ENCODE measurements at places on chromosomes 7 and 10.

GRCh38 chr7:70726951-70727378 lies 405.0 kb upstream of the GALNT17 start:
- DNase-seq, result no peak

DNA sequence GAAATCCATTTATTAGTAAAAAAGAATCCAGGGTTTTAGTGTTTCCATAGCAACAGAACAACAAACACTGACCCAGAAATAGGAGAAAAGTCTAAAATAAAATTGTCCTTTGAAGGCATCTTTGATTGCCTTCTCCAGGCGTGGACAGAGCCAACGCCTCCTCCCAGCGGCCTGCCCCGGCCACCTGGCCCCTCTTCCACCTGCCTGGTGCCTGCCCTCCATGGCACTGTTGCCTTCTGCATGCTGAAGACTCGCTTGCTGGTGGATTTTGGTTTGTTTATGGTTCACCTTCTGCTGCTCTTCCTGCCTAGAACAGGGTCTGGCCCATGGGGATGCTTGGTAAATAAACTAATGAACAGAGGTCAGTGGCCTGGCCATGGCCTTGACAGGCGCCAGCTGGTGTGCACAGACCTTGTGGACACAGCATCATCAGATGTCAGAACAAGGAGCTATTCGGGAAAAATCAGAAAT lies 107.4 kb downstream of the DYNC2I1 start:
- DNase-seq, result no peak

DNA sequence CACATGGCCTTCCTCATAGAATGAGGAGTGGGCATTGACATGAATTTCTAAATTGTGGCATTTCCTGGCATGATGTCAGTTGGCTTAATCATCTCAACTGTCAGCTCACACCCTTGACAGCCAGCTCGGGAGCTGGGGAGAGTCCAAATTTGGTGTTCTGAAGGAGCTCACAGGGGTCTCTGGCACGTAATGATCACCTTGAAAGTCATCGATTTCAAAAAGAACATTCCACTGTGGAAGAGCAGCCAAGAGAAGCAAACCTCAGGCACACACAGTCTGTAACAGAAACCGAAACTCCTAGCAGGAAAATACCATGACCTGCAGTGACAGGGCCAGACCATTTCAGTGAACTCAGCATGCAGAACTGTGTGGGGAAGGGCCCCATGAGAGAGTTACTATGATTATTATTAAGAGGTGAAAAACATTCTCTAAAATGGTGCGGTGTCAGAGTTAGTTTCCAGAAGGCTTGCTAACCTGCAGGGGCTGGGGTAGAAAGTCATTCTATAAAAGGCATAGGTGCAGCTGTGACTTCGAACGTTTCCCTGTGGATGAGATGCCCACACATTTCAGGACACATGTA lies 26.4 kb upstream of the KLF6 start:
- peak; percentile 53 for DNase-seq

- DNase-seq, result no peak
Measured at GRCh38 chr10:11169976-11170375, 152.3 kb downstream of the CELF2 start.

DNA sequence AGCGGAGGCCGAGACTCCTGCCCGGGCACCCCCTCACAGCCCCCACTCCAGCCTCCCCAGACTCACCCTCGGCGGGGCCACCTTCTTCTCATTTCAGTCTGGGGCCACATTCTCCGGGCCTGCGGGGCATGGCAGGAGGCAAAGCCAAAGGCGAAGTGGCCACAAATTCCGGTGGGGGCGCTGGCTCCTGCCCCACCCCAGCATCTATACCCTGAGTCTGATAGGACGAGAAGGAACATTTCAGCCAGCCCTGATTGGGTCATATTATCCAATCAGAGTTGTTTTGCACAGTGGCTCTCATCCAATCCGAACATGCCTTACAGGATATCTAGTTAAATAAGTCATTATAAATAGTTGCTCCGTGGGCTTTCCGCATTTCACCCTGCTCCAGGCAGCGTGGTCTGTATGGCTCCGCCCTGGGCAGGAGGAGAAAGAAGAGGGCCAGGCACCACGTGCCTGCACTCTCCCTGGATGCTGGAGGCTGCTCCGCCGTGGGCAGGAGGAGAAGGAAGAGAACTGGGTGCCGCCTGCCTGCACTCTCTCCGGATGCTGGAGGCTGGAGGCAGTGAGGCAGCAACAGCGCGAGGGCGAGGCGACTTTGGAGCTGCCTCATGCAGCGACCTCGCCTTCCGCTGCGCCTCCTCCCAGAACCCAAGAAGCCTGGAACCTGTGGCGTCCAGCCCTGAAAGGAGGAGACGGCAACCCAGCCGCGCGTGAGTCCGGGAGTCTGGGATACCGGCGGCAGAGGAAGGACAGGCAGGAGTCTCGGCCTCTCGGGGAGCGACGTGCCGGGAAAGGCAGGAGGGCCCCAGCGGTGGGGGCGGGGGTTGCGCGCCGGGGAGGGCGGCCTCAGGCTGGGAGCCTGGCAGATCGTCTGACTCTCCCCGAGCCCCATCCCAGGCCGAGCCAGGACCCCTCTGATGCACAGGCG lies 162.9 kb downstream of the ZNF33B start:
- peak; percentile 55 for DNase-seq

DNA sequence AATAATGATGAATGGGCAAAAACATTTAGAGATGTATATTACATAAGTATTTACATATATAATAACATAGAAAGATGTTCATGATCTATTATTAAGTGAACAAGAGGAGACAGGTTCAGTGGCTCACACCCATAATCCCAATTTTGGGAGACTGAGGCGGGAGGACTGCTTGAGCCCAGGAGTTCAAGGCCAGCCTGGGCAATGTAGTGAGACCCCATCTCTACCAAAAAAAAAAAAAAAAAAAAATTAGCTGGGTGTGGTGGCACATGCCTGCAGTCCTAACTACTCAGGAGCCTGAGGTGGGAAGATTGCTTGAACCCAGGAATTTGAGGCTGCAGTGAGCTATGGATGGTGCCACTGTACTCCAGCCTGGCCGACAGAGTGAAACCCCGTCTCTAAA lies 12.4 kb downstream of the ARL3 start:
- DNase-seq, result no peak

- DNase-seq, result no peak
Measured at GRCh38 chr7:28879105-28879504, 79.0 kb downstream of the TRIL start.

DNA sequence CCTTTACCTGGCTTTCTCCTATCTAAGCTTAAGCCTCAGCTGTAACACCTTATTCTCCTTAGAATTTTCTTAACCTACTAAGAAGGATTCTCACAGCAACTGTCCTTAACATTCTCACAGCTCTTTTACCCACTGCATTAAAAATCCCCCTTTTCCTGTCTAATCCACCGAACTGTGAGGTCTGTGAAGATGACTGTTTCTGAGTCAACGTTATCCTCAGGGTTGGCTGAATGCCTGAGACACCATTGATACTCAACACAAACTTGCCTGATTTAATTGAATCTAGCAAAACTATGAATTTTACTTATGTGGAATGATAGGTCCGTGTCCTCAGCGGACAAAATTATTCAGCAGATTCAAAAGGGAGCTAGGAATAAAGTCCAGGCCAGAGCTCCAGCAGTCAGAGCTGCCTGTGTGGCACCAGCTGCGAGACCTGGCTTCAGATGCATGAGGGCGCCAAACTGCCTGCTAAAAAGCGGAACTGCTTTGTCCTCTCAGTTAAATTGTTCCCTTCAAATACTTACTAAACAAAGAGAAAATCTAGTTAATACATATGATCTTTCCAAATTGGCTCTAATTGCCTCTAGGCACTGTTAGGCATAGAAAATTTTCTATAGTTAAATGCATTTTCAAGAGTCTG lies 33.4 kb upstream of the VWDE start:
- DNase-seq, result peak; percentile 52

GRCh38 chr10:14450041-14450491 lies 119.3 kb upstream of the FRMD4A start:
- DNase-seq, result peak; percentile 61

DNA sequence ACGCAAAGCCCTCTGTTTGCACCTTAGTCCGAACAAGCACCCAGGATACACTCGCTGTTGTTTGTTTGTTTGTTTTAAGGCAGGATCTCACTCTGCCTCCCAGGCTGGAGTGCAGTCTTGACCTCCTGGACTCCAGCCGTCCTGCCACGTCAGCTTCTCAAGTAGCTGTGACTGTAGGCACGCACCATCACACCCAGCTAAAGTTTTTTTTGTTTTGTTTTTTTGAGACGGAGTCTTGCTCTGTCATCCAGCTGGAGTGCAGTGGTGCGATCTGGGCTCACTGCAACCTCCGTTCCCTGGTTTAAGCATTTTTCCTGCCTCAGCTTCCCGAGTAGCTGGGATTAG lies 76.8 kb downstream of the CTBP2 start:
- DNase-seq, result peak; percentile 21

Measured in myocyte (in vitro differentiated cells).